Lower leg skin (tissue), 4 donors: ENCODE measurements at places on chromosomes 3 and 15. TPM values are rescaled to one million over a fixed set of nuclear protein-coding genes. Genes with fewer than 3 reads are reported as not detected.

- DNase-seq, result no peak
Observed at GRCh38 chr15:41966414-41966812, 5.9 kb downstream of the EHD4 start.

- DNase-seq, result no peak
Observed at GRCh38 chr3:35721628-35722027, 82.3 kb downstream of the ARPP21 start.

CEP97 gene
- total RNA-seq, result 6.6 TPM

DNA sequence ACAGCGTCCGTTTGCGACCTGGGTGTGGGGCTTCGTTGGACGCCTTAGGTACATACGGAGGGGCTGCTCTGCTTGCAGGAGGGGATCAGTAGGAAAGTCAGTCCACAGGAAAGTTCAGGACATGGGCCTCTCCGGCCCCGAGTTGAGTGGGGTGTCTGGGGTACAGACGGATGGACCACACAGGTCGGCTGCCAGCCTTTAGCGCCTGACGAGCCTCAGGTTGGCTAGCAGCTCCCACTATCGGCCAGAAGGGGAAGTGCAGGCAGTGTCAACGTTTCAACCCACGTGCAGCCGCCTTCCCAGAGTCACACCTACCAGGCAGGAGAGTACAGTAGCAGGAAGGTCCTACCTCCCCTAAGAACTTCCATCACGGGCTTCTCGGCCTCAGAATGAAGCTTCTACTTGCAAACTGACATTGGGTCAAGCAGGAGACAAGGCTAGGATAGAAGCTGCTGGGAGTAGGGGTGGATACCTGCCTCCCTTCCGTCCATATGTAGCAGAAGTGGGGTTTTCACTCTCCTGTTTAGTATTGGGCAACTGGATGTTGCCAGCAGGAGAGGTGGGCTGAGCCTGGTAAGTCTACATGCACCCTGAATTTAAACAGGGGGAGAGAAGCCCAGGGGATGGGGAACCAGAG lies 1.8 kb upstream of the SCN5A start:
- peak; percentile 54 for DNase-seq

HCN4 gene
- 0.03 TPM for total RNA-seq

GNAT1 gene
- not detected for total RNA-seq

DNA sequence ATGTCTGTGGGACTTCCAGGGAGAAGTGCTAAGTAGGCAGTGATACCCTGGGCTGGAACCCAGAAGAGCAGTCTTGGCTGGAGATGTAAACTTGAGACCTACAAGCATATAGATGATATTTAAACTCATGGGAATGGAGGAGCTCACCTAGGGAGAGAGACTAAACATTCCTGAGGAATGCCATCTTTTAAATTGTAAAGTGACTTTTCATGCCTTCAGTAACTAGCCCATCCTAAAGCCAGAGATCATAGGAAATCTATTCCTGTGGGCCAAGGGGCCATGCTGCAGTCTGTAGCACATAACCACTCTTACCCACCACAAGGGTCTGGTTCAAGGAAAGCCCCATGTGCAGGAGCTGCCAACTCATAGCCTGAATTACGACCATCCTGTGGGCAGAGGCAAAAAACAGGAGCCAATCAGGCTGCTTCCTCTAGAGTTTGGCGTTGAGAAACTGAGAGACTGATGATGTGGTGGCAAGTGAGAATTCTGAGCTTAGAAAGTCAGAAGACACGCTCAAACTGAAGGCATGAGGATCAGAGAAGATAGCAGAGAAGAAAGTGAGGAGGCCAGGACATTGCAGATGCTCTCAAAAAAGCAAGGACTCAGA lies 37.5 kb downstream of the CTDSPL start:
- no peak for DNase-seq

GRCh38 chr3:45165497-45166283 lies 19.5 kb upstream of the CDCP1 start:
- no peak for DNase-seq

GOLGA8N gene
- total RNA-seq, result 4.4 TPM

DNA sequence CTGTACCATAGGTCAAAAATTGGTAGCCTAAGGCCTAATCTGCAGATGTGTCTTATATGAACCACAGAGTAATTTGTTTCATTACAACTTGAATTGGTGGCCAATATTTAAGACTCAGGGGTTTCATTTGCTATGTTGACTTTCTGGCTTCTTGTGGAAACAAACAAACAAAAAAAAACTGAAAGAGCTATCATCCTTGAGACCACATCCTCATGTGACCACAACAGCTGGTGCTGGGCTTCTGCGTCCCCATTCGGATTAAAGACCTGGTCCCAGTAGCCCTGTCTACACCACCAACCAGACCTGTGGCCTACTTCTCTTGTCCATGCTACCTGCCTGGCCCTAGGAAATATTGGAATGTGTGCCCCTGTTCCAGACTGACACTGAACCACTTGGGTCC lies 61.7 kb downstream of the STRIT1 start:
- DNase-seq, result no peak

- no peak for DNase-seq
Observed at GRCh38 chr3:128217702-128218547, 64.6 kb downstream of the EEFSEC start.

CCR3 gene
- total RNA-seq, result 2.5 TPM

- peak; percentile 19 for DNase-seq
Observed at GRCh38 chr3:27431116-27431515, 53.1 kb downstream of the SLC4A7 start.

CAMK2N2 gene
- total RNA-seq, result not detected

SCN5A gene
- total RNA-seq, result 0.42 TPM

LOXL1 gene
- 4.6 TPM for total RNA-seq

NTRK3 gene
- total RNA-seq, result 0.97 TPM

DNA sequence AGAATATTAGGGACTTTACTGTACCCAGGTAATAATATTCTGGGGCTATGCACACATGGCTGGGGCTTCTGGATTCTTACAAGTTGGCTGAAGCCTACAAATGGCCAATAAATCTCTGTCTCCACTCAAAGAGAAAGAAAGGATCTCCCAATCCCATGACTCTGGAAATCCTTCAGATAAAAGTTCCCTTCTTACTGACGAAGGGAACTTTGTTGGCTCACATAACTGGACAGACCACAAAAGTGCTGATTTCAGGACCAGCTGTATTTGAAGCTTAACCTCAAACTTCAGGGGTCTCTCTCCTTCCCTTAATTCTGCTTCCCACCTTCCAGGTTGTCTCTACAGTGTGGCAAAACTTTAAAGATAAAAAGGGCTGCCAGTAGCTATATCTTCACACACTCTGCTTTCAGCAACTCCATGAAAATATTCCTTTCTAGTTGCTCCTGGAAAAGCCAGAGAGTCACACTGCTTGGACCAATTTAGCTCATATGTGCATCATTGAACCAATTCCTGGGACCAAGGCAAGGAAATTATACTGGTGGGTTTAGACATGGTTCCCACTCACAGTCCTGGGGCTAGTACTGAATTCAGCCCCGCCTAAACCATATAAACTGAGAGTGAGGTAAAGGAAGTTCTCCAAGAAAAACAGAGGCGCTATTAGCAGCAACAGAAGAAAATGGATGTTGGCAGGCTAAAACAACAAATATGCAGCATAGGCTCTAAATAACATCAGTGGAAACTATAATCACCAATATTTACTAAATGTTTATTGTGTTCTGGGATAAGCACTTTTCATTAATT lies 290.0 kb upstream of the GADL1 start:
- DNase-seq, result no peak
